Fibroblast of villous mesenchyme (primary cell): ENCODE measurements at places on chromosomes 4 and X.

GRCh38 chr4:94334962-94335361 lies 7.7 kb downstream of the HPGDS start:
- peak; percentile 26 for DNase-seq

DNA sequence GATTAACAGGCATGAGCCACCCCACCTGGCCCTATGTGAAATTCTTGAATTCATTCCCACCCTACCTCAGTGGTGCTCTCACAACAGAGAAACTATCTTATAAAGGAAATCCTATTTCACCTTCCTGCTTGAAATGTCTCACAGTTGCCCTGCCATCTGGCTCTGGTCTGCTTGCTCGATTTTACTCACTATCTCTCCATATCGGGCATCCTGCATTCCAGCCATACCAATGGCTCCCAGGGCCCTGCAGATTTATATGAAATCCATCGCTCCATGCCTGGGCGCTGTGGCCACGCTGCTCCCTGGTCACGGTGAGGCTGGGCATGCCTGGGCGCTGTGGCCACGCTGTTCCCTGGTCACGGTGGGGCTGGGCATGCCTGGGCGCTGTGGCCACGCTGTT lies 15.8 kb downstream of the SORBS2 start:
- DNase-seq, result peak; percentile 57

DNA sequence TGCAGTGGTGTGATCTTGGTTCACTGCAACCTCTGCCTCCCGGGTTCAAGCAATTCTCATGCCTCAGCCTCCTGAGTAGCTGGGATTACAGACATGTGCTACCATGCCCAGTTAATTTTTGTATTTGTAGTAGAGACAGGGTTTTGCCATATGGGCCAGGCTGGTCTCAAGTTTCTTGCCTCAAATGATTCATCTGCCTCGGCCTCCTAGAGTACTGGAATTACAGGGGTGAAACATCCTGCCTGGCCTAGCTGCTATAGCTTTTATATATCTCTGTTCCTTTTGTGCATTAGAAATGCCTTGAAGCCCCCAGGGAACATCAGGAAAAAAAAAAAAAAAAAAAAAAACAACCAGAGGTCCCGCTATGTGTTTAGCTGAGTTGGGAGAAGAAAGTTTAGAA lies 34.8 kb downstream of the UBE2K start:
- DNase-seq, result peak; percentile 70

DNA sequence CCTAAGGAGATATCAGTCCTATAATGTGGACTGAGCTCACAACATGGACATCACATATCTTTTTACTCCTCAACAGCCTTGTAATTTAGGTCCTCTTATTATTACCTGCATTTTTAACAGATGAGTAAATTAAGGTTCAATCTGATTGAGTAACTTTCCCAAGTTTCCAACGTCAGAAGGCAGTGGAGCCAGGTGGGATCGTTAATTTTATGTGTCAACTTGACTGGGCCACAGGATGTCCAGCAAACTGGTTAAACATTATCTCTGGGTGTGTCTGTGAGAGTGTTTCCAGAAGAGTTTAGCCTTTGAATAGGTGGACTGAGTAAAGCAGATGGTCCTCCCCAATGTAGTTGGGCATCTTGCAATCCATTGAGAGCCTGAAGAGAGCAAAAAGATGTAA lies 59.0 kb upstream of the SLIT2 start:
- no peak for DNase-seq

DNA sequence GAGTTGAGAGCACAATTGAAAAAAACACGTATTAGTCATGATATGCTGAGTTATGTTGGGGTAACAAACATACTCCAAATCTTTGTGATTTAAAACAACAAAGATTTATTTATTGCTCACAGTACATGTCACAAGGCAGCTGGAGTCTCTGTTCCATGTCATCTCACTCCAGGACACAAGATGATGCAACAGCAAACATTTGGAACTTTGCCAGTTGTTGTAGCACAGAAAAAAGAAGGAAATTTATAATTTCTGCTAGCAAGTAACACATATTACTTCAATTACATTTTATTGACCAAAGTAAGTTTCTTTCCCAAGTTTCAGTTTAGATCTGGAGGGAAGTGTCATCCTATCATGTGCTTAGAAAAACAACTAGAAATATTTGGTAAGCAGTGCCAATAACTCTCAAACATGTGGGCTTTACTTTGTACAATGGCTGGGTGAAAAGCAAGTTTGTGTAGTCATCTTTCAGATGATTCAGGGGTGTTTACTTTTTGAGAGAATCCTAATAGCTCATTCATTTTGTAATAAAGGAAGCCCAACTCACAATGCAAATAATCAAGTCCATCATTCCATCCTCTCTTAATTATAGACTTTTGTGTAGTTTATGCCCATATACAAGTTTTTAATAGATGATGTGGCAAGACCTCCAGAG lies 452.3 kb downstream of the ZIC3 start:
- DNase-seq, result no peak

GRCh38 chr4:187996502-187997177 lies 1.1 kb downstream of the ZFP42 start:
- DNase-seq, result no peak
